WTC11 (cell line): ENCODE measurements at places on chromosomes 11 and 22. TPM values are rescaled to one million over a fixed set of nuclear protein-coding genes. Genes with fewer than 3 reads are reported as not detected.

- DNase-seq, result no peak
- H3K27ac ChIP-seq, result no peak overlapping the region
- no peaks in the 10 kb centered on the region for H3K36me3 ChIP-seq
- H3K27me3 ChIP-seq, result no peaks in the 10 kb centered on the region; the same call in 1 of the 2 replicates
- no peak overlapping the region for H3K4me3 ChIP-seq
- H3K4me1 ChIP-seq, result no peaks in the 10 kb centered on the region
These were observed 687.8 kb downstream of the KCNA4 start for GRCh38 chr11:29328961-29329441.

DNA sequence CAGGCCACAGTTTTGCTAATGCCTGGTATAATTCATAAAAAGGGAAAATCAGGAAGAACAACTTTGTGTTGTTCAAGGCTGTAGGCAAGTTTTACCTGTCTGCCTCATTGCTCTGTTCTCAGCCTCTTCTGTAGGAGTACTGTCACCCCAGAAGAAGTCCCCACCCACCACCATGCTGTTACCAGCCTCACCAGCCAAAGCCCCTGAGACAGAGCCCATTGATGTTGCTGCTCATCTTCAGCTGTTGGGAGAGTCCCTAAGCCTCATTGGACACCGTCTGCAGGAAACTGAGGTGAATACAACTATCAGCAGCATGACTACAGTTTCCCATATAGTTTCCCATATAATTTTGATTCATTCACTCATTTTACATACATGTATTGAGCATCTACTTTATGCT is 11.6 kb upstream of the TOM1 start:
- DNase-seq, result no peak
- H3K27ac ChIP-seq, result no peak overlapping the region
- no peak overlapping the region for H3K4me3 ChIP-seq
- H3K4me1 ChIP-seq, result no peaks in the 10 kb centered on the region
- H3K36me3 ChIP-seq, result peaks cover 70% of the 10 kb centered on the region

DNA sequence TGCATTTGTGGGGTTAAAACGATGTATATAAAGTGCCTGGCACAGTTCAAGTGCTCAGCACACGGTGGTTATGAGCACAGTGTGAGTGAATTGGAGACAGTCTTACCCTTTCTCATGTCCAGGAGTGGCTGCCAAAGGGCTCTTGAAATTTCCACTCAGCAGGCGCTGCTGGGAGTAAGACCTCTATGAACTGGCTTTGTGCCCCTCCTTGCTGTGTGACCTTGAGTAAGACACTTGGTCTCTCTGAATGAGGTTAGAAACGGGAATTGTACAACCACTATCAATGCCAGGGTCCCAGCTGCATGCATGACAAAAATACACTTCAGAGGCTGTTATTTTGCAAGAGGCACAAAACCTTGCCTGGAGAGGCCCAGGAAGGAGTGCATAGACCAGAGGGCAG is 86.6 kb downstream of the TSPAN18 start:
- H3K4me3 ChIP-seq, result no peak overlapping the region
- H3K27me3 ChIP-seq, result no peaks in the 10 kb centered on the region
- DNase-seq, result no peak
- no peak overlapping the region for H3K27ac ChIP-seq
- H3K36me3 ChIP-seq, result peaks cover 6% of the 10 kb centered on the region

DNA sequence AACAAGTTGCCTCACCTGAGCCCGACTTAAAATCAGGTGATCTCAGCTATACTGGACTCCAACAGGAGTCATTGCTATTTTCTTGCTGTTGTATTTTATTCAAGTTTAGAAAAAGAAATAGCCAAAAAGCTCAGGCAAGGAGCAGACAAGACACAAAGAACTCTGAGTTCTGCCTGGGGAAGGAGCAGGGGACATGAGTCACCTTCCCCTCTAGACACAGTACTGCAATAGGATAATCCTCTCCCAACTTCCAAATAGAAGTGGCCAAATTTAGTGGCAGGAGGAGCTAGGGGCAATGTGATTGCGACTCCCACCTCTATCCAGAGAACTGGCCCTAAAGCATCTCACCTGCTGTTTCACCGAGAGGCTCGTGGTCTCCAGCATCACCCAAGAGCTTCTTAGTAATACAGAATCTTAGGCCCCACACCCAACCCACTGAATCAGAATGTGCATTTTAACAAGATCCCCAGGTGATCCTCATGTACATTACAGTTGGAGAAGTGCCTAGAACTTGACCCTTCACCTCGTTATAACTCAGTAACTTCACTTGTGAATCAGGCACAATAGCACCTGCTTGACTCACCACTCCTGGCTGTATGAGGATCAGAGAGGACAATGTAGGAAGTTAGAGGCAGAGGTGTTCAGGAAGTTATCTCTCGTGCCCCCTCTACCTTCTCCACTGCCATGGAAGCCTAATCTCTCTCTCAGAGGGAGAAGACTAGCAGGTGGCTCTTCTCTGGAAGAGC is 56.8 kb upstream of the FBXO3 start:
- DNase-seq, result no peak
- no peak overlapping the region for H3K4me3 ChIP-seq
- H3K27ac ChIP-seq, result no peak overlapping the region
- no peaks in the 10 kb centered on the region; the same call in 1 of the 2 replicates for H3K4me1 ChIP-seq
- no peaks in the 10 kb centered on the region for H3K36me3 ChIP-seq

DNA sequence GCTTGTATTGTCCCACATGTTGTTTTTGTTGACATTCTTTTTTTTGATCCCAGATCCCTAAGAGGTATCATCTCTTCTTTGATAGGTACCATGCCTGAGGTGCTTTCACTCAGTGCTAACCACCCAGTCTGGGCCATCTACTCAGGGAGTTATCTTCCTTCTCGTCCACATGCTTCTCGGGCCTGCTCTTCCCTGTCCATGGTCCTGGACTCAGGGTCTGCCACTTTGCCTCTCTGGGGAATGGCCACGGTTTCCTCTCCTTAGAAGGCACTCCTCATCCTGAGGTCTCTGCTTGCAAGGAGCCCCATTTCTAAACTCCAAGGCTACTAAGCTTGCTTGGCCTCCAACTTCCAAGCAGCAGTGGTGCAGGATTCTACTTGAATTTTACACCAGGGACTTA is 227.0 kb upstream of the NCAM1 start:
- H3K27me3 ChIP-seq, result no peaks in the 10 kb centered on the region
- no peaks in the 10 kb centered on the region for H3K4me1 ChIP-seq
- H3K4me3 ChIP-seq, result no peak overlapping the region
- no peak overlapping the region for H3K27ac ChIP-seq
- no peaks in the 10 kb centered on the region for H3K36me3 ChIP-seq
- DNase-seq, result peak; percentile 52

DNA sequence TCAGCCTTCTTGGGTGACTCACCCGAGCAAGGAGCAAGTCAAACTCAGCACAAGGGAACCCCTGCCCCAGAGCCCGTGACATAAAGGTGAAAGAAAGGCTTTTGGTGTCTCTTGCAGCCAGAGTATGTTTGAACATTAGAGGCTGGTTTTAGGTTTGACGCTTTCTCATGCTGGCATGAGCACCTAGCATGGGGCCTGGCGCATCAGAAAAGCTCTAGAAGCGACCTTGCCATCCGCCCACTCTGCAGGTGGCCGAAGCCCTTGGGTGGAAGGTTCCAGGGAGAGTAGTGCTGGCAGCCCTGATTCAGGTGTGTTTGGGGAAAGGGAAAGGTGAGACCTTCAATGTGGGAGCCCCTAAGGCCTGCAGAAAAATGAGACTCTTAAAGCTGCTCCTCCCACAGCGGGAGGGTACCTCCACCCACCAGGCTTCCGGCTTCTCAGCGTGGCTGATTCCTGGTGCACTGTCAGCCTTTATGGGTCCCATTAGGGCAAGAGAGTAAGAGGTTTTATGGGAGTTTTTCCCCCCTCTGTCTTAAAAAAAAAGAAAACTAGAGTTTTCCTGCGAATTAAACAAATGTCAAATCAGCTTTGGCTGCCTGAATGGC is 88.4 kb downstream of the GRIK4 start:
- no peak overlapping the region for H3K27ac ChIP-seq
- no peaks in the 10 kb centered on the region for H3K36me3 ChIP-seq
- H3K4me1 ChIP-seq, result peaks cover 32% of the 10 kb centered on the region
- no peaks in the 10 kb centered on the region for H3K27me3 ChIP-seq

DNA sequence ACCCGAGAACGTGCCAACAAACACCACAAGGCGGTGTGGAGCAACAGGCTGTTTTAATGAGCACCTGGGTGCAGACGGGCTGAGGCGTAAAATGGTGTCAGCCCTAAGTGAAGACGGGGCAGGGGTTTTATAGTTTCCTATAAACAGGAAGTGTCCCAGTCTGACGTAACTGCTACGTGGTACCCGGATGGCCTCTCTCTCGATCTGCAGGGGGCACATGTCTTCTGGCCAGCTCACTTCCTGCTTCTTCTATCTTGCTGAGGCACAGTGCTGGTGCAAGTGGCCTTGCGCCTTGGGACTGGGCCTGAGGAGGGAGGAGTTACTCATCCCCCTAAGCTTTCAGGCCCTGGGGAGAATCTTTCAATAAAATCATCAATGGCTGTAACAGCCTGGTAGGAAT is 20.9 kb downstream of the OOSP3 start:
- no peak overlapping the region for H3K27ac ChIP-seq
- no peak for DNase-seq
- peaks cover 15% of the 10 kb centered on the region for H3K4me1 ChIP-seq
- no peaks in the 10 kb centered on the region for H3K27me3 ChIP-seq

DNA sequence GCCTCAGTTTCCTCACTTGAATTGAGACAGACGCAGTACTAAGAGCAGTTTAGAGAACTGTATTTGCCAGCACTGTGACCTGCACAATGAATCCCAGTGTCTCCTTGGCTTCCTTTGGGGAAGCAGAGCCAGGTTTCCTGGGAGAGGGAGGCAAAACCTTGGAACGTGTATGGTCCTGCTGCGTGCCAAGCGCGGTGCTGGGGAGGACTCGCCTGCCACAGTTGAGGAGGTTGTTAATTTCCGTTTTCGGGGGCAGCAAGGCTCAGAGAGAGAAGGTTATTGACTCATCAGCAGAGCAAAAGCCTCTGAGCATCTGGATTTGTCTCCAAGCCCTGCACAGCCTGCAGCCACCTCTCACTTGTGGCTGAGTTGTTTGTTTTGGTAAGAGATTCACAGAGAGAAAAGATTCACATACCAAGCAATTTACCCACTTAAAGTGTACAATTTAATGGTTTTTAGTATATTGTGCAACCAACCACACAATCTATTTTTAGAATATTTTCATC is 10.8 kb downstream of the SYT12 start:
- DNase-seq, result no peak
- no peak overlapping the region for H3K27ac ChIP-seq
- H3K4me3 ChIP-seq, result no peak overlapping the region
- peaks cover 29% of the 10 kb centered on the region for H3K4me1 ChIP-seq

DNA sequence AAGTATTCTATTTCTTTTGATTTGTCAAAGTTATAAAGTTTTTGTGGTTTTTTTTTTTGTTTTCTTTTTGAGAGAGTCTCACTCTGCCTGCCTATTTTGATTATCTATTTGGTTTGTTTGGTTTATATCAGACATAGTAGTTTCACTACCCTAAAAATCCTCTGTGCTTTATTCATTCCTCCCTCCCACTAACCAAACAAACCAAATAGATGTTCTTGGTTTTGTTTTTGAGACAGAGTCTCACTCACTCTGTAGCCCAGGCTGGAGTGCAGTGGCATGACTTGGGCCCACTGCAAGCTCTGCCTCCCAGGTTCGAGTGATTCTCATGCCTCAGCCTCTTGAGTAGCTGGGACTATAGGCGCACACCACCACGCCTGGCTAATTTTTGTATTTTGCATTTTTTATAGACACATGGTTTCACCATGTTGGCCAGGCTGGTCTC is 67.9 kb downstream of the ENTHD1 start:
- no peak overlapping the region for H3K27ac ChIP-seq
- no peak overlapping the region for H3K4me3 ChIP-seq
- H3K4me1 ChIP-seq, result peaks cover 4% of the 10 kb centered on the region; the same call in 1 of the 2 replicates
- no peak for DNase-seq

DNA sequence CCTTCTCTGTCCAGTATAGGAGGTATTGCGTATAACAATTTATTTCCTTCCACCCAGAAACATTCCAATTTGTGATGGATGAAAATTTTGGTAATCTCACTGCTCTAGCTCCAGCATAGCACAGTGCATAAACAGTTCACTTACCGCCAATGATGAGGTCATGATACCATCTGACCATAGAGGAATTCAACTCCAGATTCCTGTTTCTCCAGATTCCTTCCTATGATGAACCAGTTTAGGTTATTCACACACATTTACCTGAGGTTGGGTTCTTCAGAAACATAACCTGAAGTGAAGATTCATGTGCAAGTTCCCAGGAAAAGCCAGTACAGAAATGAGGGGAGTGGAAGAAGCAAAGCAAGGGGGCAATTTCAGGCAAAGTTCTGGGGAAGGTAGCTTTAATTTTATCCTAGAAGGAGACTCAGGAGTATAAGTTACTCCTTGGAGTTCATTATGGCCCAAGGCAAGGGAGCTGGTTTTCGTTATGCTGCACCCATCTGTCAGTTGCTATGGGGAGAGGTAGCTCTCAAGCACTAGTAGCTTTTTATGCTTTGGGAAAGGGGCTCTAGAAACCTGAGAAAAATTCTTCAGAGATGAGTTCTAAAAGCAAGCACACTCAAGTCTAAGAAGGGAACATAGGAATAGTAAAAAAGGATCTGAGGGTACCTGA is 121.6 kb downstream of the CASP12 start:
- H3K4me1 ChIP-seq, result peaks cover 36% of the 10 kb centered on the region
- no peak for DNase-seq
- H3K4me3 ChIP-seq, result no peak overlapping the region
- H3K27me3 ChIP-seq, result no peaks in the 10 kb centered on the region; the same call in 1 of the 2 replicates

DNA sequence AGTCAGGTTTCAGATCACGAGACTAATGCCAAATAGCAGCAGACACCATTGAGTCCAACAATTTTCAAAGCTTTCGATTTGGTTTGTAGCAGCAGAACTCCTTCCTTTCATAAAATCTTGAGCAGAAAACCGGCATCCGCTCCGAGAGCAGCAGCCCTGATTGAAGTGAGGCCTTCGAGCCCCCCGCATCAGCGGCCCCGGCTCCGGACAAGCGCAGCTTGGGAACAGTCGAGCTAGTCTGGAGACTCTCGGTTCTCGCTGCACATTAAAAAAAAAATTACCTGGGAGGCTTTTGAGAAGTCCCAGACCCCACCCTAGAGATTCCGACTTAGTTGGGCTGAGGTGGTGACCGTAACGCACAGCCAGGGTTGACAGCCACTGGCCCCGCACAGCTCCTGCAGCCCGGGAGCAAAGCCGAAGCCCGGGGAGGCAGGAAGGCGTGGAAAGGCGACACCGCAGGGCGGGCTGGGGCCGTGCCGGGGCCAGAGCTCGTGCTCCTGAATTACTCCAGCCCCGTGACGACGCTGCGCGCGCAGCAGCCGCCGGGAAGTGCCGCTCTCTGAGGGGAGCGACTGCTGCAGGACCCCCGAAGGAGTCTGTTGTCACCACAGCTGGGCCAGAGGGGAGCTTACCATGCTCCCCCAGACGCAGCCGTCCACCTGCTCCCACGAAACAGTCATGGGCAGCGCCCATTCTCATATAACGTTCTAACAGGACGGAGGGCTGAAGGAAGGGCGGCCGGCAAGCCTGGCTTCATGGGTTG is 57.8 kb downstream of the SPATA19 start:
- no peaks in the 10 kb centered on the region for H3K36me3 ChIP-seq
- peak; percentile 78 for DNase-seq
- H3K27me3 ChIP-seq, result peaks cover 30% of the 10 kb centered on the region

Gene KCNJ1
- 0.07 to 0.24 TPM (median 0.16 TPM) in 3 replicates for total RNA-seq

Gene ST3GAL4
- total RNA-seq, result 12.8 to 17.3 TPM (median 14.3 TPM) in 3 replicates

Gene ISX
- not detected in 3 replicates for total RNA-seq

Gene HEPN1
- not detected in 3 replicates for total RNA-seq

Gene KIRREL3
- total RNA-seq, result 0.59 to 1.1 TPM (median 0.76 TPM) in 3 replicates

Gene RAB38
- total RNA-seq, result 13.3 to 18.4 TPM (median 17.5 TPM) in 3 replicates
